ENCODE measurements at places on chromosomes 7 and 10.

DNA sequence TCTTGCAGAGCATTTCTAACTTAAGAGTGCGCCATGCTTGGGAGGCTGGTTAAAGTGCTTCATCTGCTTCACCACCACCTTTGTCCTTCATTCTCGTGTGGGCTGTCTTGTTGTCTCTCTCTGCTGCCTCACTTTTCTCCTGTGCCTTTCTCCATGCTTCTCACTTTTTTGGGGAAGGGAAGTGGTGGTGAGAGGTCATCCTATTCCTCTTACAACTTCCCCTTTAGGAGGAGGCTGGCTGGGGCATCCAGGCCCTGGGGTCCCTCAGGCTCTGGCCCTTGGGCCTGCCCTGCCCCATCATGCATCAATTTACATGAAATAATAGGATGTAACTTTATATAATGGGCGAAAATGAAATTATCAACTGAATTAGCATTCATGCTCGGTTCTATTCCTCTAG is 39.9 kb upstream of the PIP4K2A start:
- DNase-seq, result no peak

- peak; percentile 91 for DNase-seq
These were observed at the start of gene ZNF777 for GRCh38 chr7:149460493-149461277. TSS of gene ZNF777 (minus strand) at chr7:149461062. CDS start at chr7:149456022, 5,040 bp downstream.

GRCh38 chr7:6278749-6279310 is 6.4 kb upstream of the CYTH3 start:
- no peak for DNase-seq

DNA sequence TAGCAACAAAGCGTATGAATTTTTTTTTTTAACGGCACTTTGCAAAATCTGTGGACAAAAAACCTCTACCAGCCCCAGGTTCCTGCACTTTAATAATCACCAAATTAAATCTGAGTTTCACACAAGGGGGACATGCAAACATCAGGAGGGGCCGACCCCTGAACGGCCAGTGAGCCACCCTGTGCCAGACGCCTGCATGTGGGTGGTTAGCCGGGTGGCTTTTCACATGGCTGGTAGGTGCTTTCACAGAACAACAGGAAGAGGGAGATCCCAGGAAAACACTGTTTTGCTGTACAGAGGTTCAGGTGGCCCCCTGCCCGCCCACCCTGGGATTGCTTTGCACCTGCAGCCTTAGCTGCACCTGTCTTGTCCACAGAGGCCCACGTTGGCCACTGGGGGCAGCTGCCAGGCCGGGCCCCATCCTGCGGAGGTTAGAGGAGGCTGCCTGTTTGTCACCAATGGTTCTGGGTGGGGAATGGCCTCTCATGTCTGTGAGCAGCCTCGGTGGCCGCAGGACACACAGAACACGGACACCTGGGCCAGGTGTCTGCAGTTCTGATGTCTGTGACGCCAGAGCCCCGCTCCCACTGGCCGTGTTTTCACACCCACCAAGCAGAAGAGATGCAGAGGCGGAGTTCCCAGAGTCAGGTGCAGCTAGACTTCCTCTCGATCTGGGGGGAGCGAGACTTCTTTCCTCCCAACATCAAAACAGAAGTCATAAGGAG is 107.7 kb downstream of the FAM53B start:
- DNase-seq, result no peak

- DNase-seq, result peak; percentile 49
These were observed 11.1 kb upstream of the CALML5 start for GRCh38 chr10:5510281-5511072.

DNA sequence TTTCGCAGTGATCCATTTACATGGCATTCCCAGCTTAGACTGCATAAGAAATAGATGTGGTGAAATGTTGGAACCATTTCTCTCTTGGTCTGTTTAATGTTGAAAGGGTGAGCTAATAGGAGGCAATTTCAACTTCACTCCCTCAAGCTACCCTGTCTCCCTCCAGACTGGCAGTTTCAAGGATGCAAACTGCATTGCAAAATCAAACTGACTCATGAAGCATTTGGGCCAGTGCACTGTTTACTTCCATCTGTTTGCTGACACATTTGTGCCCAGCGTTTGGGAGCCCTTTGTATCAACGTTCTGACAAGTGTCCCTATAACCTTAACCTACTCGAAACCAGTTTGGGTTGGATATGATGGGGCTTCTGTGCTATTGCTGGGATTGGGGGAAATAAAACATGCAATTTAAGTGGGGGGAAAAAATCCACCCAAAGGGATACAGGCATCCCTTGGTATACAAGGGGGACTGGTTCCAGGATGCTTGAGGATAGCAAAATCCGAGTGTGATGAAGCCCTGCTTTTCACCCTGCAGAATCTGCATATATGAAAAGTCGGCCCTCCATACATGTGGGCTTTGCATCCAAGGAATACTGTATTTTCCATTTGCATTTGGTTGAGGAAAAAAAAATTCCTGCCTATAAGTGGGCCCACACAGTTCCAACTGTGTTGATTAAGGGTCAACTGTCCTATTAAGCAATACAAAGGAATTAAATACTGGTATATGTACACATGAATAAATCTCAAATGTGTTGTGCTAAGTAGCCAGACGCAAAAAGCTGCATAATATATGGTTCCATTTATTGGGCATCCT is 15.6 kb downstream of the RHEB start:
- no peak for DNase-seq

GRCh38 chr10:20955355-20955893 is 58.3 kb upstream of the NEBL start:
- DNase-seq, result no peak

DNA sequence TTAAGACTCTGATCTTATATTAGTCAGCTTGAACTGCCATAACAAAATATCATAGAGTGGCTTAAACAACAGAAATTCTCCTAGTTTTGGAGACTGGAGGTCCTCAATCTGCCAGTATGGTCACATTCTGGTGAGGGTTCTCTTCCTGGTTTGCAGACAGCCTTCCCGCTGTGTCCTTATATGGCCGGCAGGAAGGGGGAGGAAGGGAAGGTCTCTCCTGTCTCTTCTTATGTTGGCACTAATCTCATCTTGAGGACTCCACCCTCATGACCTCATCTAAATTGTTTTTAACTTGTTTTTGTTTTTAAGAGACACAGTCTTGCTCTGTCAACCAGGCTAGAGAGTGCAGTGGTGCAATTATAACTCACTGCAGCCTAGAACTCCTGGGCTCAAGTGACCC is 53.1 kb downstream of the VPS41 start:
- DNase-seq, result no peak

- no peak for DNase-seq
These were observed 86.9 kb downstream of the AOAH start for GRCh38 chr7:36637417-36637816.

All from right hindlimb (tissue), 1 donor.